NCI-H2171 treated with DMSO at 0.1 percent for 48 hours (cell line): ENCODE measurements at places on chromosomes 5 and 9.
A peak's percentile ranks its signal among the peaks of the same experiment; 100 is the strongest.

- DNase-seq: peak; percentile 86
Observed at GRCh38 chr5:140639148-140639981, at the start of gene TMCO6. TSS of gene TMCO6 (plus strand) at chr5:140639451. CDS start at chr5:140639528, 77 bp downstream.

- DNase-seq: no peak
Observed at GRCh38 chr5:61706751-61707150, 374.7 kb downstream of the ZSWIM6 start.

GRCh38 chr5:36854402-36855140 lies 22.0 kb upstream of the NIPBL start:
- no peak for DNase-seq

GRCh38 chr5:75706775-75707174 lies 10.5 kb downstream of the POC5 start:
- DNase-seq: no peak

GRCh38 chr9:91349115-91349555 lies 12.6 kb downstream of the AUH start:
- DNase-seq: no peak

- DNase-seq: peak; percentile 4
Observed at GRCh38 chr9:7844242-7844641, 44.7 kb upstream of the DMAC1 start.

DNA sequence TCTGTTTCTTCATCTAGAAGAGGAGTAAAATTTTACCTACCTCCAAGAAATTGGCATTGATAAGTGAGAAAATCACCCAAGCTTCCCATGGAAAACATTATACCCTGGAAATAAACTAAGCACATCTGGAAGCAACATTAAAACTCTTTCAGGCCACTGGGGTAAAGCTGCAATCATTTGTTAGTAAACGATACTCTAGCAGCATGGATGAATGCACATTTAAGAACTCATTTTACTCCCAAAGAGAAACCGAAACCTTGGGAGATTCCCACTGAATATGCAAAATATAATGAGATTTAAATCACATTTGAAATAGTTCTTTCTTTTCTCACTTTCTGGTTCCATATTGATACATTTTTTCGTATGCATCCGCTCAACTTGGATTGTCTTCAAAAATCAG lies 467.5 kb downstream of the EFNA5 start:
- peak; percentile 80 for DNase-seq

DNA sequence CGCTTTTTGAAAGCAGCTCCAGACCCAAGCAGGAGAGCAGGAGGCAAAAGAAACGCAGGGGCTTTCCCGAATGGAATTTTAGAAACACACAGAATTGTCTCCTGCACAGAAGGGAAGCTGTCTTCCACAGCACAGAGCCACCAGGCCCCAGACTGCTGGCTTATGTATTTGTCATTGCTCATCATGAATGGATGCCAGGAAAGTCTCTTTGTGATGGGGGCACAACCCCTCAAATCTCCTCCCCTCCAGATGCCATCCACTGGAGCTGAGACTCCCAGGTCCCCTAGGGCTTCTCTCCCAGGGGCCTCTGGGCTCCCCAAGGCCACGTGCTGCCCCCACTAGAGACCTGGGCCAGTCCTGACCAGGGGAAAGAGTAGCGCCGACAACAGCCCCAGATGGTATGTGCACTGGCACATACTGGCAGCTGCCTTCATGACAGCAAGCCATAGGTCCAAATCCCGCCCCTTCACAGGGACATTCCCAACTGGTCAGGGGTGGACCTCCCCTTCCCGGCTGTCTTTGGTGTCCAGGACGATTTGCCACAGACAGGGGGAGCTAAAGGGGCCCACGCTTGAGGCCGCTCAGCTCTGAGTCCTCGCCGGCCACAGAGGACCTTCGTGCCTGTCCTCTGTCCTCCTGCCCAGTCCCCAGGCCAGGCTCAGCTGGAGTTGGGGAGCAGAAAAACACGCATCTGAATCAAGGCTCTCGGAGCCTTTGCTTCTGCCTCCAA lies 127.8 kb downstream of the KCNIP1 start:
- no peak for DNase-seq

DNA sequence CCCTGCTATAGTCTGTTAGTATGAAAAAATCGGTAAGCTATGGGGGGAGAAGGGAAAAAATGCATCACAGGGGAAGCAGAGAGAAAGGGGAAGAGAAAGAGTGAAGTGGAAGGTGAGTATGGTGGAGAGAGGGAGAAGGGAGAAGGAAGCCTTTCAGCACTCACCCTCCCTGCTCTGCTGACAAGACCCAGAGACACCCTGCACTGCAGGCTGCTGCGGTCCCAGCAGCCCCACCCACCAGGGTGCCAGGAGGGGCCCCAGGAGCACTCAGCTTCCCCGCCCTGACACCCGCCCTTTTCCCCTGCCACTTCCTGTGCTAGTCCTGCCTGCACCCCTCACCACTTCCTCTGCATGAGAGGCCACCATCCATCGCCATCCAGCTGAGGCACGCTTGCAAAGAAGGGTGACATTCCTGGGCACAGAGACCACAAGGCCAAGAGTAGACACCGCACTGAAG lies 12.7 kb downstream of the STK10 start:
- DNase-seq: no peak

GRCh38 chr5:107425541-107426031 lies 245.2 kb downstream of the EFNA5 start:
- DNase-seq: no peak
